ENCODE measurements at places on chromosomes 5 and 9.

DNA sequence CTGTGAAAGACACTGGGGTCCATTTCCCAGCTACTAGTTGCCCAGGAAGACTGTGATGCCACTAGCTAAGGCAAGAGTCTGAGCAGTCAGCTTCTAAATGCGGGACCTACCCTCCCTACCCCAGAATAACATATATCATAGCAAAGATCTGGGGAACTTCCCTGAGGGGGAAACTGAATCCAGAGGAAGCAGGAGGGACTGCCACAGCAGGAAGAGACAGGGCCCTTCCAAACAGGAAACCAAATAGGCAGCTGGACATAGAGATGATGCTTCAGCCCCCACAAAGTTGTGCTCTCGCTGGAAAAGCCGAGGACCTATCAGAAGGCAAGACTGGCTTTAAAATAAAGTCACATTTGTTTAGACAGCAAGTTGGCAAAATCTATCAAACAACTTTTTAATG lies 51.1 kb downstream of the KLHL3 start:
- DNase-seq, result no peak

DNA sequence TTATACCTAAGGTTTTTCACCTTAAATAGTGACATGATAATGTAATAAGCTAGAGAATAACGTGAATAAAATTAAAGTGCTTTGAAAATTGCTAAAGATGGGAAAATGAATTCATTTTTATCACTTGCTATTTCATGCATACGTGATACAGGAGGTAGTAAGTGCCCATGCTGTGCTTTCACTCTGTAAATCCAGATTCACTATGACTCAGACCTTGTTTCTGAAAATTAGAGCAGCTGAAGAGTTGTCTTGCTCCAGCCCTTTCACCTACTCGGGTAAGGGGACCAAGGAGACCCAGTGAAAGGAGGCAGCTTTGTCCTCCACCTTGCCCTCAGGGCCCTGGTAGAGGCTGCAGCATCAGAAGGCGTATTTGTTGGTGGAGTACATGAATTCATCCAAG lies 87.9 kb downstream of the ANKH start:
- no peak for DNase-seq

- DNase-seq, result no peak
These were observed 33.9 kb downstream of the MAN2A1 start for GRCh38 chr5:109723606-109724005.

GRCh38 chr5:148033134-148033533 lies 30.6 kb upstream of the SPINK5 start:
- no peak for DNase-seq

GRCh38 chr5:14228219-14228618 lies 85.1 kb downstream of the TRIO start:
- DNase-seq, result no peak

DNA sequence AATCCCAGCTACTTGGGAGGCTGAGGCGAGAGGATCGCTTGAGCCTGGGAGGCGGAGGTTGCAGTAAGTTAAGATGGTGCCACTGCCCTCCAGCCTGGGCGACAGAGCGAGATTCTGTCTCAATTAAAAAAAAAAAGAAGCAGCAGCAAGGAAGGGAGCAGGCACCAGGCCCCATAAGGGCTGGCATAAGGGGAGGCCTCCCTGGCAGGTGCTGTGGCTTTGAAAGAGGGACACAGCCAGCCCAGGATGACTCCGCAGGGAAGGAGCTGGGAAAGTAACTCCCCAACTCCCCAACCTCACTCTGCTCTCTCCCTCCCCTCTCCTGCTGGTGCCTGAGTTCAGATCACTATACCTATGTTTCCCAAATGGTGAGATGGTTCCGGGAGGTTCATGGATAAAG lies 70.1 kb downstream of the NDFIP1 start:
- no peak for DNase-seq

DNA sequence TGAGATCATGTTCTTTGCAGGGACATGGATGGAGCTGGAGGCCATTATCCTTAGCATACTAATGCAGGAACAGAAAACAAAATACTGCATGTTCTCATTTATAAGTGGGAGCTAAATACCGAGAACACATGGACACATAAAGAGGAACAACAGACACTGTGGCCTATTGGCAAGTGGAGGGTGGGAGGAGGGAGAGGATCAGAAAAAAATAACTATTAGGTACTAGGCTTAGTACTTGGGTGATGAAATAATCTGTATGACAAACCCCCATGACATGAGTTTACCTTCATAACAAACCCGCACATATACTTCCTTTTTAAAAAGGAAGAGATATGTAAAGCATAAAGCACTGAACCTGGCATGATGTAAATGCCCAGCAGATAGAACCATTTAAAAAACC lies 99.0 kb downstream of the MEGF10 start:
- no peak for DNase-seq

GRCh38 chr5:77893225-77893860 lies 117.2 kb upstream of the TBCA start:
- no peak for DNase-seq

GRCh38 chr5:126004636-126005035 lies 418.6 kb upstream of the GRAMD2B start:
- no peak for DNase-seq

All from CD4-positive, alpha-beta T cell treated with Interleukin-1 beta for 1 hour (primary cell).